ENCODE measurements at places on chromosomes 1 and 21.
A peak's percentile ranks its signal among the peaks of the same experiment; 100 is the strongest.

DNA sequence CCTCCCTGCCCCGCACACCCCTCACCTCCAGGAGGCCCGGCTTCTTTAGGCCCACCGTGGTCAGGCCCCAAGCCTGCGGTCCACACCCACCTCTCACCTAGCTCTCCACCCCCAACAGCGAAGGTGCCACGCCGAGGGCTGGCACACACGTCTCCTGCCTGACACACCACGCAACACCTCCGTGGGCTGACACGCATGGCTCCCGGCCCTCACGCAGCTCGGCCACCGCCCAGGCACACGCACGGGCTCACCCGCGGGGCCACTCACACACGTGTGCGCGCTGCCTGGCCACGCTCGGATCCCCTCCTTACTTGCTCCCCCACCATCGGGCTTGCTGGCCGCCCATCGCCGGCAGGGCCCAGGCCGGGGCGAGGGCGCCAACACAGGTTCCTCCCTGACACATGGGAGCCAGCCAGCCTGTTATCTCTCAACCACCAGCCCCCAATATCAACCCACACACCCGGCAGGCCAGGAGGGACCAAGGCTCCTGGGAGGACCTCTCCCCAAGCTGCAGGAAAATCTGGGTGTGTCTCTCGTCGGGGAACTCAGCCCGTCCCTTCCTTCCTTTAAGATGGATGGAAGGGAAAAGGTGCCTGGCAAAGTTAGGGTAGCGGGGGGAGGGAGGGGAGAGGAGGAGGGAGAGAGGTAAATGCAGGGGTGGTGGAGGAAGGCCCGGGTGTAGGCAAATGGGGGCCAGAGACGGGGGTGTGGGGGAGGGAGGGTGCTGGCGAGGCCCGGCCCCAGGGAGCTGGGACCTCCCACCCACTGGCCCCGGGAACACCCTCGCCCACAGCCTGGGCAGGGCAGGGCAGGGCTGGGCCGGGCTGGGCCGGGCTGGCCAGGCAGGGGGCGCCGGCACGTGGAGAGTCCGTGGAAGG is 546 bp downstream of the ELOVL1 start:
- H3K36me3 ChIP-seq: peaks cover 43% of the 10 kb centered on the region
- H3K27me3 ChIP-seq: no peaks in the 10 kb centered on the region
- DNase-seq: peak; percentile 31
- H3K27ac ChIP-seq: peak overlapping the region; percentile 91
- peak overlapping the region; percentile 94 for H3K4me3 ChIP-seq
- peaks cover 48% of the 10 kb centered on the region for H3K4me1 ChIP-seq

DNA sequence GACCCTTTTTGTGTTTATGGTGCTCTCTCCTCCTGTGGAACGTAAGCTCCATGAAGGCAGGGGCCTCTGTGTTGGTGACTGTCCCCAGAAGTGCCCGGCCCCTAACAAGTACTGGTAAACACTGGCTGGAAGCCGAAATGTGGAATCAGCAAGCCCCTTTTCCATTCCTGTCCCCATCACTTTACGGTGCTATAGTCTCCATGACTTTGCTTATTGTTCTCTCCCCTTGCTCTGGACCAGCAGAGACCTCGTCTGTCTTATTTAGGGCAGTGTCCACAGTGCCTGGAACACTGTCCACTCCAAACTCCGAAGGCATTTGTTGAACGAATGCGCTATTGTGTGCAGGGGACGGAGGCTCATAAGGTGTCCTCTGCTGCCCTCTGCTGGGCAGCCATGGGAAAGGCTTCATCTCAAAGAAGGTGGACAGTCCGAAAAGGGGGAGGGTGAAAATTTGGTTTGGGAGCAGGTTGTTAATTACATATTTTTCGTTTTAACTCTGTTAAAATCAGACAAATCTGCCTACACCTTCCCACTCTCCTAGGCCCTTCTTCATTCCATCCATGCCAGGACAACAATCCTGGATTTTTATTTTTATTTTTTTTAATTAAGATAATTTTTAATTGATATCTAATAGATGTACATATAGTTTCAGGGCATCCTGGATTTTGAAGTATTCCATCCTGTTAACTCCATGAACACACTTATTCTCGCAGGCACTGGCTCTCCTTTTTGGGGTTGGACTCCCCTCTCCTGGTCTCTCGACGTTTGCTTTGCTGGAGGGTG is 115.6 kb downstream of the PGBD5 start:
- H3K4me1 ChIP-seq: peaks cover 7% of the 10 kb centered on the region
- H3K27ac ChIP-seq: no peak overlapping the region
- no peaks in the 10 kb centered on the region for H3K36me3 ChIP-seq
- no peak overlapping the region for H3K4me3 ChIP-seq
- peak; percentile 64 for DNase-seq

DNA sequence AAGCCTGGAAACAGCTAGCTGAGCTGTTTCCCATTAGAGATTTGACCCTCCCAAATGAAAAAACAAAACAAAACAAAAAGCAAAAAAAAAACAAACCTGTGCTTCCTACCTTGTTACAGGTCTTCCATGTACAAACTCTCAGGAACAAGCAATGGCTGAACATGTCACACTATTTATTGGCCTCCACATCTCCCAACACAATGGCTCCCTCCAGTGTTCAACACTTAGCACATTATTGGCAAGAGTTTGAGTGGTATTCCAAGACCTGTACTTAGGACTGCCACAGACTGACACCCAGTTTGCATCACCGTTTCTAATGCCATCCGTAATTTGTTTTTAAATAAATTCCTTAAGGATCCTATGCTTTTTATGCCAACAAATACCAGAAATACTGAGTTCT is 195.0 kb upstream of the OLFM3 start:
- no peaks in the 10 kb centered on the region for H3K4me1 ChIP-seq
- H3K27ac ChIP-seq: no peak overlapping the region
- H3K4me3 ChIP-seq: no peak overlapping the region
- DNase-seq: no peak

DNA sequence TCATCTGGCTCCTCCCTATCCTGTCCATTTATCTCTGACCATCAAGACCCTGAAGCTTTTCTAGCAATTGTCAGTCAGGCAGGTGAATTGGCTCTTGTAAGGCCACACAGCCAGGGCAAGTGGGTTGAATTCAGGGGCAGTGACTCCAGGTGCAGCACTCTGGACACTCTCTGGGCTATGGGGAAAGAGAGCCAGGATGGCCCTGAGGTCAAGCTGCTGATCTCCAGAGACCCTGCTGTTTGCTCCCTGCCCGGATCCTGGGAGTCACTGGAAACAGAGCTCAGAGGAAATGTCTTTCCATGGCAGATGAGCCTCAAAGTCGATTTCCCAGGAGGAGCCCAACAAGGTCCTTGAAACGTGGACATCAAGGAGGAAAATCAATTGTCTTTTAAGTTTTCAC is 184.4 kb downstream of the C1orf94 start:
- no peak overlapping the region for H3K4me3 ChIP-seq
- H3K27ac ChIP-seq: peak overlapping the region; percentile 27
- H3K4me1 ChIP-seq: no peaks in the 10 kb centered on the region
- H3K27me3 ChIP-seq: peaks cover 4% of the 10 kb centered on the region

DNA sequence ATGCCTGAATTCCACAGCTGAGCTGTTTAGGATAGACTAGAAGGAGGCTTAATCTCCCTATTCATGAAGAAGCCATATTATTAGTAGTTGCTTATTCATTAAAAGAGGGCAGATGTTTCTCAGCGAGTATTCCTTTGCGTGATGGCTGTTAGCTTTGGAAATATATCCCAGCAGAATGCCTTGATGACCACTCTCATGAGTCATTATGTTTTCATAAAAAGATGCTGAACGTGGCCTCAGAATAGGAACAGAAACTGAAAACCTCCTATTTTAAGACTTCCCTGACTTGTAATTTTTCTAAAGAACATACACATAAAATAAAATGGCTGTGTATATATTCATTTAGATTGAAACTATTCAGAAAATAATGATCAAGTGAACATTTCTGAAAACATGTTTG is 9.6 kb upstream of the PLA2G4A start:
- DNase-seq: no peak
- no peaks in the 10 kb centered on the region for H3K4me1 ChIP-seq
- H3K4me3 ChIP-seq: no peak overlapping the region
- no peak overlapping the region for H3K27ac ChIP-seq
- no peaks in the 10 kb centered on the region for H3K36me3 ChIP-seq

DNA sequence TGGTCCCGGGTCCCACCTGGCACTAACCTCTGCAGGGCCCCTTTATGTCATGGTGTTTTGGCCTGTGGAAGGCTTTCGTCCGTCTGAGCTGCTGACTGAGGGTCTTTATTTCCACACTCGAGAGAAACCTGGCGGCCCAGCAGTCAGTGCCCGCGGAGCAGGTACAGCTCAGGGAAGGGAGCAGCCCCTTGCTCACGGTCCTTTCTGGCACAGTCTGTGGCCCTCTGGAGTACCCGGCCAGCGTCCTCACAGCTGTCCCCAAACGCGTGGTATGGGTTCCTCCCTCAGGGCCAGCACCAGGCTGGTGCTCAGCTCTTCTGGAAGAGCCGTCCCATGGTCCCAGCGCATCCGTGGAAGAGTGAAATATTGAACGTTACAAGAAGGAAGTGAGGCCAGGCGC is 24.3 kb downstream of the SKI start:
- H3K27ac ChIP-seq: peak overlapping the region; percentile 73
- peaks cover 41% of the 10 kb centered on the region for H3K36me3 ChIP-seq
- no peak for DNase-seq
- no peak overlapping the region for H3K4me3 ChIP-seq
- peaks cover 14% of the 10 kb centered on the region for H3K4me1 ChIP-seq

DNA sequence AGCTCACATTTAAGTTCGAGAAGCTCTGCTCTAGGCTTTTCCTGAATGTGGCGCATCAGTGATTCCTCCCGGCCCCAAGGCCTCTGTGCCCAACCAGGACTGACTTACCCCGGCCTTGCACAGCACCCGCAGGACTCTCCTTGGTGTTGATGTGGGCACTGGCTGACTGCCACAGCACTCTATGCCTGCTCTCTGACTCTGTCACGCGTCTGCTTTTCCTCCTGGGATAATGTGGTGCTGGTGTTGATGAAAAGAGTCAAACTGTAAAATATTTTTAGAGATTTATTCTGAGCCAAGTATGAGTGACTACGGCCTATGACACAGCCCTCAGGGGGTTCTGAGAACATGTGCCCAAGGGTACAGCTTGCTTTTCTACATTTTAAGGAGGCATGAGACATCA is 15.5 kb upstream of the SLC2A5 start:
- no peak for DNase-seq
- H3K27ac ChIP-seq: no peak overlapping the region
- peaks cover 34% of the 10 kb centered on the region for H3K4me1 ChIP-seq
- peaks cover under 1% of the 10 kb centered on the region for H3K36me3 ChIP-seq
- peaks cover 31% of the 10 kb centered on the region for H3K27me3 ChIP-seq

DNA sequence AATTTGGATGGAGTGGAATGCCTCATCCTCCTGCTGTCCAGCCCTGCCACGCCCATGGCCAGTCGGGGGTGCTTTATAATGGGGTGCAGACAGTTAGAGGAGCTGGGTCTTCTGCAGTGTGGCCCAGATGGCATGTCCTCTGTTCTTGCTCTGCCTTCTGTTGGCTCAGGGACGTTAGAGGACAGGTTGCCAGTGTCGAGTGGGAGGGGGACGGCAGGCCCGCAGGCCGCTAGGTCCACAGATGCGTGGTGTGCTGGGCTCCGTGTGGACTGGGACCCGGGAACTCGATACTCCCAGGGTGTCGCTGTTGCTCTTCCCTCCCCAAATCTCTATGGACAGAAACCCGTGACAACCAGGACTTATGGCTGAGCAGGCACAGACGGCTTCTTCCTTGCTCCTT is 33.3 kb downstream of the SIM2 start:
- no peak for DNase-seq
- no peak overlapping the region for H3K27ac ChIP-seq
- H3K36me3 ChIP-seq: no peaks in the 10 kb centered on the region

DNA sequence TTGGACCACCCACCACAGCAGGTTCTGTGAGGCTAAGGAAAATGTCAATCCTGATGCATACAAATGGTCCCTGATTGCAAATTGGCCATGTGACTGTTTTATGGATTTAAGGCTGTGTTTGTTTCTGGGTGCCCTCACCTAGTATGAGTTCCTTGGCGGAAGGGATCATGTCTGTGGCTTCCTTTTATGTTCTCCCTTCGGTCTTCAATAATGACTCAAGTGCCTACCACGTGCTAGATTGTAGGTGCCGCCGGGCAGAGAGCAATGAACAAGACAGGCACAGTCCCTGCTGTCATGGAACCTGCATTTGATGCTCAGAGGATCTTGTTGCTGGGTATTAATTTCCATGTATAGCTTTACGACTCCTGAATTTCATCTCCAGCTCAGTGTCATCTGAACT is 9.8 kb upstream of the VWA5B1 start:
- H3K36me3 ChIP-seq: no peaks in the 10 kb centered on the region
- H3K4me3 ChIP-seq: no peak overlapping the region
- no peak overlapping the region for H3K27ac ChIP-seq
- DNase-seq: no peak

GRCh38 chr1:37137601-37138000 is 103.3 kb upstream of the GRIK3 start:
- no peak overlapping the region for H3K27ac ChIP-seq
- H3K36me3 ChIP-seq: no peaks in the 10 kb centered on the region
- no peak overlapping the region for H3K4me3 ChIP-seq
- H3K4me1 ChIP-seq: no peaks in the 10 kb centered on the region
- no peaks in the 10 kb centered on the region for H3K27me3 ChIP-seq

DNA sequence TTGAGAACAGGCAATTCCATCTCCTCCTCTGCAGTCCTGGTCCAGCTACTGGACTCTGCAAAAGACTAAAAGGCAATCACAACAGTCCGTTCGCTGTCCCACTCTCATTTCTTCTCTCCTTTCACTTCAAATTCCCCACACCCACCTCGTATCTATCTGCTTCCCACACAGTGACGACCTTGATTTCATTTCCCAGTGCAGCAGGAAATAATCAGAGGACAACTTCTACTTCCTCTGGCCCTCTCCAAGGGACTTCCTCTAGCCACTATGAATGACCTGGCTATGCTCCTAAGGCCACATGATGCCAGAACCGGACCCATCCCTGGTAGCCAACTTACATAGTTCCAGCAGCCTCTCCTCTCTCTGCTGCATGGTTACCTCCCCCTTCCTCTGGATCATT is 8.0 kb downstream of the NOL9 start:
- DNase-seq: no peak
- no peaks in the 10 kb centered on the region for H3K27me3 ChIP-seq
- H3K4me3 ChIP-seq: peak overlapping the region; percentile 2
- H3K27ac ChIP-seq: peak overlapping the region; percentile 90

GRCh38 chr21:45152265-45152746 is 77.9 kb downstream of the ADARB1 start:
- DNase-seq: peak; percentile 80
- H3K27me3 ChIP-seq: no peaks in the 10 kb centered on the region
- H3K4me3 ChIP-seq: peak overlapping the region; percentile 63
- peak overlapping the region; percentile 74 for H3K27ac ChIP-seq
- peaks cover 48% of the 10 kb centered on the region for H3K4me1 ChIP-seq

DNA sequence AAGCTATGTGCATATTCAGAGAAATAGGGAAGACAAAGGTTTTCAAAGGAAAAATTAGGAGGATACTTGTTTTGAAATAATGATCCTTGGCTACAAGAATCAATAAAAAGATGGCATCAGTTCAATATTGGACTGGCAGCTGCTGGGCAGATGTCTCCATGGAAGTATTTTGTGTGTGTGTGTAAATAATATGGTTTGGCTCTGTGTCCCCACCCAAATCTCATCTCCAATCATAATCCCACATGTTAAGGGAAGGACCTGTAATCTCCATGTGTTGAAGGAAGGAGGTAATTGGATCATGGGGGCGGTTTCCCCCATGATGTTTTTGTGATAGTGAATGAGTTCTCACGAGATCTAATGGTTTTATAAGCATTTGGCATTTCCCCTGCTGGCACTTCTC is 40.4 kb upstream of the LRRC7 start:
- DNase-seq: no peak
- no peaks in the 10 kb centered on the region for H3K4me1 ChIP-seq
- no peaks in the 10 kb centered on the region for H3K27me3 ChIP-seq
- H3K27ac ChIP-seq: no peak overlapping the region

All from activated CD4-positive, alpha-beta T cell treated with anti-CD3 and anti-CD28 coated beads, Interleukin-2, amount 10 ng/mL, durations not matched to agents 7 days and 5 days (primary cell).